ENCODE measurements at places on chromosomes 4 and X. TPM values are rescaled to one million over a fixed set of nuclear protein-coding genes. Genes with fewer than 3 reads are reported as not detected.

Gene CCNA2
- 0.51 TPM for total RNA-seq

Gene SLC9B1
- total RNA-seq = not detected

Gene KIAA1210
- total RNA-seq = 0.04 TPM

- DNase-seq = no peak
Measured at GRCh38 chr4:6592804-6593563, 18.0 kb downstream of the MAN2B2 start.

GRCh38 chrX:109954955-109955354 lies 48.0 kb upstream of the TMEM164 start:
- DNase-seq = no peak

Gene KCND1
- total RNA-seq = 1.3 TPM

GRCh38 chr4:154231806-154232478 lies 259.7 kb downstream of the DCHS2 start:
- DNase-seq = no peak

DNA sequence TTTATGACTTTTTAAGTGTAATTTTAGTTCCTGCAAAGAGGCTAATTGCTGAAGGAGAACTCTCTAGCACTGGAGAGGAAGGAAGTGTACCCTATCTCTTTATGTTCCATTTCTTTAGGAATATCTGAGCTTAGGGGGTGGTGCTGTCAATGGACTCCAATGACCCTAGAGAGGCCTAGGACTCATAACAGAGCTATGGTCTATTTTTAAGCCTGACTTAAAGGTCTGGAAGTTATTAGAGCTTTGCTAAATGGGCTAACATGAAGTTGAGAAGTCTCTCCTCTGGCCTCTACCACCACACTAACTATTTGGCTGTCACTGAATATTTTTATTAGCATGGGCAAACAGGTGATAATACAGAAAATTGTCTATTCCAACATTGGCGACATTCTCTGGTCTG lies 152.2 kb downstream of the SPATA18 start:
- DNase-seq = no peak

Data from right atrium auricular region (tissue), 2 donors.